ENCODE measurements at places on chromosomes 1 and 21.
A peak's percentile ranks its signal among the peaks of the same experiment; 100 is the strongest.

GRCh38 chr1:183473217-183473536, 878 bp downstream of the SMG7 start:
- peak; percentile 16 for DNase-seq

GRCh38 chr1:156103521-156103947, 11.0 kb upstream of the LMNA start:
- no peak for DNase-seq

DNA sequence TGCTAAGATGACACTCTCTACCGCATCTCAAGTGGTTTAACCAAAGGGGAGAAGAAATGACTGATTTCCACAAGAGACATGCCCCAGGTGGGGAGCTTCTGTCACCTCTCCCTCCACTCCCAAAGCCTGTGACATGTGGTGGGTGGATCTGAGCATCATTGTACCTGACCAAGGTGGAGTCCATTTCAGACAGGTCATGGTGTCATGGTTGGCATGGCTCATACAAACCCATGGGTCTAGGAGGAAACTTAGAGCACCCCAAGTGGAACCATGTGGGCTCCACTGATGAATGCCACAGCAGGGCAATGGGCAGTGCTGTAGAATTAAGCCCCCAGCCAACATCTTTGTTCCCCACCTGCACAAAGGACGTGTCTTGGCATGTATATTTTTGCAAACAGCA, 131.5 kb upstream of the EDN2 start:
- no peak for DNase-seq

DNA sequence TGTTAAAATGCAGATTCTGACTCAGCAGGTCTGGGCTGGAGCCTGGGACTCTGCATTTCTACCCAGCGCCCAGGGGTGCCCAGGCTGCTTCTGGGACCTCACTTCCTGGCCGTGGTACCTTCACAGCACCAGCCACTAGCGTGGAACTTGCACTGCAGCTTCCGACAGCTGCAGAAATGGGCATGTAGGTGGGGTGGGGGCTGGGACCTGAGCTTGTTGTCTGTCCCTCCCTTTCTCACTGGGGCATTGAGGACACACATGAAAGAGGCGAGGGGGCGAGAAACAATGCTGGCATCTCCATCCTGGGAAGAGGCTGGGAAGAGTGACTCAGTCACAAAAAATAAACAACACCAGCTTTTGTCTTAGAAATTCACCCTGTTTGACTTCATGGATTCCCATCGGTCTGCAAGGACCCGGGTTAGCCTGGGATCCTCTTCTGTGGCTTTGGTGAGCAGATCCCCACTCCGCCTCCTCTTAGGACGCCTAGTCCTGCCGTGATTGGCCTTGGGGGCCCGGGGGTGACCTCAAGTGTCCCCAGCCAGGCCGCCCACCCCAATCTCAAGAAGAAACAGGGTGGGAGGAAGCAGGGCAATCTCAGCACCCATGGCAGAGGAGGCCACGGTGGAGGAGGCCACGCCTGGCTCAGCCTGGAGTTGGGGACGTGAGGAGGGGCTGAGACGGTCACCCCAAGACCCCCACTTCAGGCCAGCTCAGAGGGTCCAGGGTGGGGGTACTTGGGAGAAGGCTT, 29.9 kb upstream of the POFUT2 start:
- DNase-seq, result peak; percentile 85

- no peak for DNase-seq
Measured at GRCh38 chr1:19212167-19212566, 2.1 kb upstream of the UBR4 start.

- DNase-seq, result no peak
Measured at GRCh38 chr1:245484176-245484575, 329.4 kb downstream of the KIF26B start.

GRCh38 chr1:20009212-20009611, 29.8 kb upstream of the PLA2G2A start:
- DNase-seq, result no peak

DNA sequence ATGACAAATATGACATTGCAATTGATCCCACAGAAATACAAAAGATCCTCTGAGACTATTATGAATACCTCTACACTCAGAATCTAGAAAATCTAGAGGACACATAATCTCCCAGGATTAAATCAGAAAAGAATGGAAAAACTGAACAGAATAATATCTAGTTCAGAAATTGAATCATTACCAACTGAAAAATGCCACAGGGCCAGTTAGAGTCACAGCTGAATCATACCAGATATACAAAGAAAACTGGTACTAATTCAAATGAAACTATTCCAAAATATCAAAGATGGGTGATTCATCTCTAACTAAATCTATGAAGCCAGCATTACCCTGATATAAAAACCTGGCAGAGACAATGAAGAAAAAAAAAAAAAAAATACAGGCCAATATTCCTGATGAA, 149.3 kb downstream of the BRINP3 start:
- no peak for DNase-seq

DNA sequence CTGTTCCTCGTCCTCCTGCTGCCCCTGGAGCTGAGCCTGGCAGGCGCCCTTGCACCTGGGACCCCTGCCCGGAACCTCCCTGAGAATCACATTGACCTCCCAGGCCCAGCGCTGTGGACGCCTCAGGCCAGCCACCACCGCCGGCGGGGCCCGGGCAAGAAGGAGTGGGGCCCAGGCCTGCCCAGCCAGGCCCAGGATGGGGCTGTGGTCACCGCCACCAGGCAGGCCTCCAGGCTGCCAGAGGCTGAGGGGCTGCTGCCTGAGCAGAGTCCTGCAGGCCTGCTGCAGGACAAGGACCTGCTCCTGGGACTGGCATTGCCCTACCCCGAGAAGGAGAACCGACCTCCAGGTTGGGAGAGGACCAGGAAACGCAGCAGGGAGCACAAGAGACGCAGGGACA, 14.8 kb downstream of the DRAXIN start:
- no peak for DNase-seq

- no peak for DNase-seq
Measured at GRCh38 chr21:26199456-26199855, 28.9 kb upstream of the APP start.

- DNase-seq, result peak; percentile 71
Measured at GRCh38 chr1:211920141-211920572, 89.6 kb upstream of the LPGAT1 start.

DNA sequence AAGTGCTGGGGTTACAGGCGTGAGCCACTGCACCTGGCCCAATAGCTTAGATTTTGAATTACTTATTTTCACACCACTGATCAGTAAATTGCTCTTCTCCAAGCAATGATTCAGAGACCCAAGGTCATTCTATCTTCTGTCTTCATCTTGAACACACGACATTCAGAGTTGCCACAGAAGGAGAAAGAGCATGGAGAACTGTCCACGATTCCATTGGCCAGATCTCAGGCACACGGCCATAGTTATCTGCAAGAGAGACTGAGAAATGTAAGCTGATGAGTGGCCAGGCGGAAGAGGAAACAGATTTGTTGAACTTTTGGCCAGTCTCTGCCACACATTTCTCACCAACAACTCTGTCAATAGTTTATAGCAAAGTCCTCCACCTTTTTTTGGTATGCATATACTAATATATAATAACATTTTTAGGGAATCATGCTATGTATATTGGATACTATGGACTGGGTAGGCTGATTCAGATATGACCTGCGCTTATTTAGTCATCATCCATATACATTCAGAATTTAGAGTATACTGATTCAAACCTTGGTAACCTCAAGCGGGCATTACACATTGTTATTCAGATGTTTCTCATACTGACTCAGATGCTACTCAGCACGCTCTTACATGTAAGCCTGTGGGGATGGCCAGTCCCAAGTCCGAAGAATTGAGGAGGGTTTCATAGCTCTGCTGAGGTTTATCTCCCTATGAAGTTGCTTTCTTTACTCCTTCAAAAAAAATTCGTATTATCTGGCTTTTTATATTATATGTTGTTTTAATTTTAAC, 25.5 kb upstream of the CAP1 start:
- DNase-seq, result peak; percentile 71

DNA sequence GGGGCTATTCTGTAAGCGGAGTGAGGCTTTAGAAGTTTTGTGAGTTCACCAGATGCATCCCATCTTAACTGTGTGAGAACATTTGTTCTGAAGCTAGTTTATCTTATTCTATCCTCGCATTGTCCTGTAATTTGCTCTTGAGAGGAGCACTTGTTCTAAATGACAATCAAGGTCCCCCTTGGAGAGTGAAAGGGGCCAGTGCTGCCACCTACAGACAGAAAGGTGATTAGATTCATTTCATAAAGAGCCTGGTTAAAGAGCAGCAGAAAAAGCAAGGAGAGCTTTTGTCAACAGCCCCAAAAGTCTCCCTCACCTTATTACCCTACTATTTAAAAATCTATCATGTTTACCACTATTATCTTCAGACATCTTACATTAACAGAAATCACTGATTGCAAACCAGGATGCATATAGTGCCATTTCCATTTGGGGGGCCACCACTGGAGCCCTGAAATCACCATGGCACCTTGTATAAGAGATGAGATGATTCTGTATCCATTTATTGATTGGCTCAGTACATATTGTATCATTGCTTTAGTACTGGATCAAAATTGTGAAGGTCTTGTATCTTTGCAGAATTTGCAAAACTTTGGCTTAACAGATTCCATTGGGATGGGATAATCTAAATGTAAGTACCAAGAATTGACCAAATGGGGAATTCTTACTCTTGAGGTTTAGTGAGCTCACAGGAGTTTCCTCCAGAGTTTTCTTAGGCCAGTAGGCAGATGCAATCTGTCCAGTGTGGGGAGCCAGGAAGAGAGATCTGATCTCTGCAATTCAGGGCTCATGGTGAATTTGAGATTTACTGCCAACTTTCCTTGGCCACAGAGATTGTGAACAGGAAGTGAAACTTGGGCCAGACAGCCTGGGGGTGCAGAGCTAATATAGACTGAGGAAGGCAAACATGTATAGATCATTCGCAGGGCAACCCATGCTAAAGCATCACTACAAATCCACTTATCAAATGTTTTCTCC, 64.3 kb upstream of the TRABD2B start:
- DNase-seq, result peak; percentile 71

DNA sequence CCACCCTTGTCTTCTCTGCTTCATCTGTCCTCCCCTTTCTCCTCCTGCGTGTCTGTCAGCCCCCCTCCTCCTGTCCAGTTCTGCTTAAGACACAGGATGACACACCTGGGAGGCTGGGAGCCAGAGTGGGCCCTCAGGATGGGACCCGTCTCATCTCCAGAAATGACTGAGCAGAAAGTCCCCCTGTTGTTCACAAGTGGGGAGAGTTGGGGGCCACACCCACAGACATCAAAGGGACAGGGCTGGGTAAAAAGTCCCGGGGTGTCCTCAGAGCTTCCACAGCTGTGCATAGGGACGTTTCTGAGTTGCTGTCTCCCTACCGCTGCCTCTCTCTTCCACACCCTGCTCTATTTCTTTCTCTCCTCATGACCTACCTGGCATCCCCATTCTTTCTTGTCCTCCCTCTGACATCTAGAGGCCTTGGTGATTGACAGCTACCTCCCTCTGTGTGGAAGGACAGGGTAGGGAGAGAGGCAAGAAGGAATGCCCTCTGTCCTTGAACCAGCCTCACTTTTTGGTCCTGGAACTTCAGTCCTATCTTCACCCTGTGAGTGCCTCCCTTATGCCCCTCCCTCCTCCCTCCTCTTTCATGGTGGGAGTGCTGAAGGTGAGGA, 19.5 kb upstream of the SH2D2A start:
- no peak for DNase-seq

DNA sequence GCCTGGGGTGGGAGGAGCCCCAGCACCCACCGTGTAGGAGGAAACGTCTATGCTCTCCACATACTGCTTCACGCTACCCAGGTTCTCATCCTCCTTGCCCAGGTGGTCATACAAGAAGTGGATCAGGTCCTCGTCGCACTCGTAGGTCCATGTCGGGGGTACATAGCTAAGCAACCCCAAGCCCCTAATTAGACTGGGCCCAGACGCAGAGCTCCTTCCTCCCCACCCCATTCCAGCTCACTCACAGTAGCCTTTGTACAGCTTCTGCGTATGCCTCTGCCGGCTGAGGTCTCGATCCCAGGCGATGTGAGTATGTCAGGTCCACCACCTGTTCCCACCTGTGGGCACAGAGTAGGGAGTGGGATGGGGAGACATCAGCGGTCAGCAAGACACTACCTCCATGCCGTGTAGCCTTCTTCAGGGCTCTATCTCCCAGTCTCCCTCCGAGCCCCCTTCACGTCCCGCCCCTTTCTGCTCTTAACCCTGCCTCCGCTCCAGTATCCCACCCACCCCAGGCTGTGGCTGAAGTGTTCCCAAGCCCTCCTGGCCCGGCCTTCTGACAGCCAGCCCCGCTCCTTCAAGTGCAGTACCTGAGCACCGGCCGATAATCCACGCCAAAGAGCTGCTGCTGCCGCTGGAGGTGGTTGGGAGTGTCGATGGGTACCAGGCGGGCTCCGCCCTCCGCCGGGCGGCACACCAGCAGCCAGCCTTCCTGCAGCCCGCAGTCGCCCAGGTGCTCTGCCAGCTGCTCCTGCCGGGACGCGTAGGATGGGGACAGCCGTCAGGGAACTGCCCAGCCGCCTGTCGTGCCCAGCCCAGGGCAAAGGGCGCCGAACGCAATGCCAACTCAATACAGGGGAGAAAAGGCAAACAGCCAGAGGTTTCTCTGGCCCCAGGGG, 919 bp downstream of the HECTD3 start:
- DNase-seq, result no peak

DNA sequence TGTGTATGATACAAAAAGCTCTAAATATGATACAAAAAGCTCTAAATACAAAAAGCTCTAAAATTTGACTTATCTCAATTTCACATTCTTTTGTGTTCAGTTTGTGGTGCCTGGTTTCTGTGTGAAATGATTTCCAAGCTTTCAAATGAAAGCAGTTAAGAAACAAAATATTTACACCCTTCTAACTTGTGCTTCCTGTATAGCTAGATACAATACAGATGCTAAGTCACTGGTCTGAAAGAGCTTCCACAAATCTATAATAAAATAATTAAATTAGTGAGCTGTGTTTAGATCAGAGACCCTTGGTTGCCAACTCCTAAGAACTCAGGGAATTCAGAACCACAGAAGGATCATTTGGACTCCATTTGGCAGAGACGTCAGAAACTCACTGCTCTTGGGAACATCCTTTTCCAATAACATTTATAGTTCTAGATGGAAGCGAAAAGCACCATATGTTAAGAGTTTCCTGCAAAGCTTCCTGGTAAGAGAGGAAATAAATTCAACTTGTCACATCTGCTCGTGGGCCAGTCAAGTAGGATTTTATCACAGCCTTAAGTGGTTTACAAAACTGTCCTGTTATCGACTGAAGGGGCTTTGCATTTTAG, 1079.1 kb downstream of the ADGRL2 start:
- DNase-seq, result no peak

DNA sequence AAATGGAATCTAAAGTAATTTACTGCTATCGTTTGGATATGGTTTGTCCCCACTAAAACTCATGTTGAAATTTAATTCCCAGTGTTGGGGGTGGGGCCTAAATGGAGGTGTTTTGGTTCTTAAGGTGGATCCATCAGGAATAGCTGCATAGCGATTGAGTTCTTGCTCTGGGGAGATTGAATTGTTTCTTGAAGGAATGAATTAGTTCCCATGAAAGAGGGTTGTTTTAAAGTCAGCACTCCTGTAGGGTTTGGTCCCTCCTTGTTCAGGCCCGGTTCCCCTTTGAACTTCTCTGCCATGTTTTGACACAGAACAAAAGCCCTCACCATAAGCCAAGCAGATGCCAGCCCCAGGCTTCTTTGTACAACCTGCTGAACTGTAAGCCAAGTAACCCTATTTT, 170.9 kb downstream of the COL11A1 start:
- no peak for DNase-seq
